ENCODE measurements at places on chromosomes 11 and 22.

DNA sequence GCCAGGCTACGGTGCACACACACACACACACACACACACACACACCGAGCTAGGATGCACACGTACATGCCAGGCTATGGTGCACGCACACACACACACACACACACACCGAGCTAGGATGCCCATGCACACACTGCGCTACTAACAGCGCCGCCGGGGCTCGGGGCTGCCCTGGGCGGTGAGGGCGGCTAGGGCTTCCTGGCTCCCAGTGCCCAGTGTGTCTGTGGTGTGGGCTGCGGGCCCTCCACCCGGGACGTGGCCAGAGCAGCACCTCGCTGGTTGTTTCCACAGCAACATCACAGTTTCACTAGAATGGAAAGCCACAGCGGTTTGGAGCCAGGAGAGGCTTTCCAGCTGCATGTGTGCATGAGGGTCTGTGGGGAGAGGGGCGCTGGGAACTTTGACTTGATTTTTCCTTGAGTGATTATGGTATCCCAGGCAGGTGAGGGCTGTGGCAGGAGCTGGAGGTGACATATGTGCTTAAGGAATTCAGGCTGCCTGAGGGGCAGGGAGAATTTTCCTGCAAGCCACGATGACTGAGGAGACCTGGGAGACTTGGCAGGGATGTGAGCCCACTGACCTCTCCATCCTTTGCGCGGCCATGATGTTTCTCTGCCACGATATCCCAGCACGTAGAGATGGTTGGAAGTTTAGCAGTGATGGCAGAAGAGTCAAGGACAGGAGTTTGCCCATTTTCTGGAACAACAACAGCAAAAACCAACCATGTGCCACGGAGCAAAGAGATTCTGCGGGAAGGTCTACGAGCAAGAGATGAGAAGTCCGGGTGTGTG, 195.9 kb downstream of the SNX19 start:
- no peak for DNase-seq

- DNase-seq: no peak
Measured at GRCh38 chr11:69343401-69344321, 49.7 kb downstream of the MYEOV start.

GRCh38 chr11:103624708-103625623, 411.5 kb upstream of the DDI1 start:
- no peak for DNase-seq

DNA sequence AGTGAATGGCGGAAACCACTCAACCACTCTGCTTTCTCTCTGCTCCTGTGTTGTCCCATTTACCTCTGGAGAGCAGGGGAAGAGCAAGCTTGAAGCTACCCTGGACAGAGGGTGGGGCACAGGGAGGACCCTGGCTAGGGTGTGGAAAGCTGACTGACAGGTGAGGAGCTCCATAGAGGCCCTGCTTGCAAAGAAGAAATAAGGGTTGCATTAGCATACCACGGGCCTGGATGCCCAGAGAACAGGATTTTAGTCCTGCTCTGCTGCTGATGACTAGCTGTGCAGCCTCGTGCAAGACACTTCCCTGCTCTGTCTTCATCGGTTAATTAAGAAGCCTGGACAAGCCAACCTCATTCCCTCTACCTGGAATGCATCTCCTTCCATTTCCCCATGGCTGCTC, 135.0 kb downstream of the BUD13 start:
- DNase-seq: no peak

DNA sequence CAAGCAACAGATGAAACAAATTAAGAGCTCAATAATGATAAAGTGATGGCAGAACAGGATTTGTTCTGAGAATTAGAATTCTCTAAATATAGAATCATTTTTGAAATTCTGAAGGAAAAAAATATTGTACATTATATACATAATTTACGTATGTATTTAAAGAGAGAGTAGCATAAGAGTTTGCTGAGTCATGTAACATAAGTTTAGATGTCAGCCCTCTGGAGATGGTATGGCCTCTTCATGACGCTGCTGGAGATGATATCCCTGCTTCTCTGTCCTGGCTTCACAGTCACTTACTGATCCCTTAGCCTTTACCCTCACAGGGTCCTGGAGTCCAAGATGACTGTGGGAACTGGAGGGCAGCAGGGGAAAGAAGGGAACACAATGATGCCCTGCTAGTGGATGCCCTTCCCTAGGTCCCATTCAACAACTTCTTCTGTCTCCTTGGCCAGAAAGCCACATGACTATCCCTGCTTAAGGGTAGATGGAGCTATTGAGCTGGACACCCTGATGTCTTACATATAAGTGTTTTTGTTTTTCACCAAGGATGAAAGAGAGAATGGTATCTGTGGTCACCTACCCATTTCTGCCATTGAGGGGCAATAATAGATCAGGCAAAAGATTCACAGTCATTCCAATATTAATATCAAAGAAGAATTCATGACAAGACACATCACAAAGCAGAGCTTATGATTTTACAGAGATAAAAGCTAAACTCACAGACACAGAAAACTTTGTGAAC, 753.1 kb downstream of the TBC1D22A start:
- no peak for DNase-seq

DNA sequence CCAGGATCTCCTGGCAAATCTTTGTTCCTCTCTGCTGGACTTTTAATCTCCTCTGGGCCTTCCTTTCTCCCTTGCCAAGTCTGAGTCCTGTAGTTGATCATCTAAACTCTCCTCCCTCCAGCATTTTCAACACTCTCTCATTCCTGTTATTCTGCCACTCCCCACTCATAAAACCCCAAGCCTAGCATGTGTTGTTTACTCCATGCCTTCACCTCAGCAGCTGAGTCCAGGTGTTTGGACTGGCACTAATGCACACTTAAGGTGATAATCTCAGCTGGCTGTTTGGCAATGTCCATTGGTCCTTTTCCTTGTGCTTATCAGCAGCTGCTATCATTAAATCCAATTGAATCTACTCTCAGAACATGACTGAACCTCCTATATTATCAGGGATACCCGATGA, 876.8 kb upstream of the TENM4 start:
- no peak for DNase-seq

GRCh38 chr11:76824980-76825725, 35.6 kb upstream of the ACER3 start:
- no peak for DNase-seq

DNA sequence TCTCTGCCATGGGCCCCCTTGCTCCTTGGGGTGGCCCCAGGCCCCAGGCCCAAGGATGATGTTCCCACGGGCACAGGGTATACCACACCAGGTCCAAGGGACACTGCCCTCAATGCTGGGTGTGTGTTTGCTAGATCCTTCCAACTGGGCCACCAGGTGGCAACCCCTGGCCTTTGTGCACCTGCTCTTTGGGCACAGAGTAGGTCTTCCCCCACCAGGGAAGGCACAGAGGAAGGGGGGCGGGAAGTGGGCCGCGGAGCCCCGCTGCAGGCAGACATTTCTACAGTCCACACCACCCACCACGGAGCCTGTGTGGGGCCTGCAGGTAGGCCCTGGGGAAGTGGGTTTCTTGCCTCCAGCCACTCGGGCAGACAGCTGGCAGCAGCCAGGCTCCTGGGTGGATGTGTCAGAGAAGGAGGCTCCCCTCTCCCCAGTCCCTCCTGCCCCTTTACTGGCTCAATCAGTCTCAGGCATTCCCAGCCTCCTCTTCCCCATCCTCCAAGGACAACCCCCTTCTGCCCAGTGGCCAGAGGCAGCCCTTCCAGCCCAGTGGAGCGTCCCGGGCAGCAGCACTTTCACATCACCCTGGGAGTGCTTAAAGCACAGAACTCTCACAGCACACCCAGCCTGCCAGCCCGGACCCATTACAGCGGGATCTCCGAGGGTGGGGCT, 21.6 kb downstream of the MAFF start:
- no peak for DNase-seq

DNA sequence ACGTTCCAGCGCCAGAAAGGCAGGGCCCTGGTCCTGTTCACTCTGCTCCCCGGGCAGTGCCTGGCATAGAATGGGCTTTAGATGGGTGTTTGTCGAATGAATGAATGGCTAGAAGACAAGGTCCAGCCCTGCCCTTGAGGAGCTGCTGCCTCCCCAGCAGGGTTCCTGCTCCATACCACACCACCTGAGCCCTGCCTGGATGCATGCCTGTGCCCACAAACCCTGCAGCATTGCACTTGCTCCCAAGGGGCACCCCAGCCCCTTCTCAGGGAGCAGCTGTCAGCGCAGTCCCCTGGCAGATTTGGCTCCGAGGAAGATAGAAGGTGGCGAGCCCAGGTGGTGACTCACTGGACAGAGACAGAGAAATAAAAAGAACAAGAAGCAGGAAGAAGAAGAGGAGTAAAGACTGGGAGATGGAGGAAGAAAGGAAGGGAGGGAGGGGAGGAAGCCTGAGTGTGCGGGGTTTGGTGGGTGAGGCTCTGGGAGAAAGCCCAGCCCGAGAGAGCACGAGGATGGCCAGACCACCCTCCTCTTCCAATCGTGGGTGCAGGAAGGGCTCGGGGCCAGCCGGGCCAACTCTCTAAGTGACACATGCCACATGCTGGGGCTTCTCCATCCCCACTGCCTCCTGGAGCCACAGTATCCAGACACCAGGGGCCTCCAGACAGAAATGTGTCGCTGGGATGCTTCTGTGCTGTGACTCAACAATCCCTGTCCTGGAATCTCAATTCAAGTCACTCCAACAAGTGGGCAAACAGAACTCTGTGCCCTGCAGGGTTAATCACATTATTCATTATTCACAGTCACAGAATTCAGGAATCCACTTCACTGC, 1474.3 kb downstream of the BRD1 start:
- DNase-seq: no peak

DNA sequence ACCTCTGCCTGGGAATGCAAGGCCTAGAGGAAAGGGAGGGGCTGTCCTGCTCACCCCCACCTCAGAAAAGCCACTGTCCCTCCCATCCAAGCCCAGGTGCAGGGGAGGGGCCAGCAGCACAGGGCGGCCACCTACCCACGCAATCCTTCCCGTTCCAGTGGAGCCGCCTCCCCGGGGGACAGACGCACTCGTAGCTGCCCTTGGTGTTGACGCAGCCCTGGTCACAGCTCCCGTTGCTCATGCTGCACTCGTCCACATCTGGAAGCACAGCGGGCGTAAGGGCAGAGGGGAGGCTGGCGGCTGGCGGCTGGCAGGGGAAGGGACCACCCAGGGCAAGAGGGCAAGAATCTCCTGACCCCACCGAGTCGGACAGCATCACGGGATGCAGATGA, 40.3 kb upstream of the TTLL12 start:
- no peak for DNase-seq

- no peak for DNase-seq
Measured at GRCh38 chr22:46381142-46381541, 45.6 kb downstream of the TRMU start.

GRCh38 chr11:45818961-45819605, 14.1 kb downstream of the SLC35C1 start:
- DNase-seq: no peak

DNA sequence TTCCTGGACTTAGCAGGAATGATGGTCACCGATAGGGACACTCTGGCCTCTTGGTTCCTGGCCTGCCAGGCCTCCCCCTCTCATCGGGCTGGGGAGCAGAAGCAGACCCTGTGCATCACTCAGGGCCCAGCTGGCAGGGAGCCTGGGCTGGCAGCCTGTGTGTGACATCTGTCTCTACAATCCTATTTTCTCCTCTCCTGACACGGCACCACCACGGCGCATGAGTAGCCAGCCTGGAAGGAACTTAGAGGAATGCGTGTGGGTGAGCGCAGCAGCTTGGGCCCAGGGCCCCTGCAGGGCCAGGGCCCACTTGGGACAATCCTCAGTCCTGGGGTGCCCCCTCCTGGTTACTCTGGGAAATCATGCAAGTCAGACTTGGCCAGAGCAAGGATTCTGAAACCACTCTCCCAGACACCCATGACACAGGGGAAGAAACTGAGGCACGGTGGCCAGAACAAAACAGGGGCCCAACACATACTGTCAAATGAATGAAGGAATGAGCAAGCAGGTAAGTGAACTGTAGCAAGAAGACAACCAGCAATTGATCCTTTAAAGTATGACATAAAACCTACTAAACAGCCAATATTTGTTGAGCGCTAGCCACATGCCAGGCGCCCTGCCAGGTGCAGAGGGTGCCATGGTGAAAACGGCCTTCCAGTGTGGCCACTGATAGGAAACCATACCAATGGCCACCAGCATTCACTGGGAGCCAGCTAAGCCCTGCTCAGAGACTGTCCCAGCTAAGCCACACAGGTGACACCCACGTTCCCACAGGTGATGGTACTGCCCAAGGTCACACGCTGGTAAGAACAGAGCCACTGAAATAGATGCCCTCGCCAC, 13.3 kb downstream of the RSPH14 start:
- peak; percentile 63 for DNase-seq

- no peak for DNase-seq
Measured at GRCh38 chr11:112467721-112468120, 207.1 kb upstream of the PLET1 start.

DNA sequence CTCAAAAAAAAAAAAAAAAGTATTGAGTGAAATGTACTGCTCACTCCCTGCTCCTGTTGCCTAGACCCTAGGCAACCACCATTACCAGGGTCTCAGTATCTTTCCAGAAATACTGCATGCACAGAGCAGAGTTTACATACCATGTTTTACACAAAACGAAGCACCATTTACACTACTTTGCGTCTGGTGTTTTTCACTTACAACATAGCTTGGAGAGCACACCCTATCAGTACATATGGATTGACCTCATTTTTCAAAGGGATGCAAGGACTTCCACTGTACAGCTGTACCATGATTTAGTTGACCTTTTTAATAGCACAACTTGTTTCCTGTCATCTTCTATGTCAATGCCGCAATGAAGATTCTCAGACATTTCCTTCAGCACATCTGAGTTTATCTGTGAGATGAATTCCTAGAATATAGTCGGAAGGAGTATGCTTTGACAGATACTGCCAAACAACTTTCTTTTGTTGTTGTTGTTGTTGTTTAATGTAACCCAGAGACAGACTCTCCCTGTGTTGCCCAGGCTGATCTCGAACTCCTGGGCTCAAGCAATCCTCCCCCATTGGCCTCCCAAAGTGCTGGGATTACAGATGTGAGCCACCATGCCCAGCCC, 6.1 kb downstream of the MYH9 start:
- no peak for DNase-seq

- DNase-seq: no peak
Measured at GRCh38 chr22:36936362-36937116, 23.1 kb downstream of the CSF2RB start.

GRCh38 chr11:8268530-8269400, 5.1 kb upstream of the LMO1 start:
- peak; percentile 28 for DNase-seq

GRCh38 chr11:68213135-68213515, at the start of gene KMT5B:
Gene KMT5B (minus strand): TSS chr11:68213296. CDS start chr11:68190076, 23,220 bp downstream.
- DNase-seq: peak; percentile 81

DNA sequence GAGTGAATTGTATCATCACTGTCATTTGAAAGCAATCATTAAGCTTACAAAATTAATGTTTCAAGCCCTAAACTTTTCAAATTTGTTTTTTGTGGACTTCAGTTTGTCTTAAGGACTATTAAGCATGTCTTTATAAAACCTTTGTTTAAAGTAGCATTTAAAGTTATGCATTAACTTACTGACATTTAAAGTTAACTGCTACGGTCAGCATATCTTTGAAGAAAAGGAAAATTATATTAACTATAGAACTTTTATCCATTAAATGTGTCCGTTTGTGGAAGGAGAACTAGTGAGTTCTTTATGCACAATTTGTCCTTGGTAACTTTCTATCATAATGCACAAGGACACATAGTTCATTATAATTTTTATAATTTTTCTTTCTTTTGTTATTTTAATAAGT, 103.4 kb downstream of the FANCF start:
- no peak for DNase-seq

- no peak for DNase-seq
Measured at GRCh38 chr22:40679964-40680818, 907 bp downstream of the MCHR1 start.

- no peak for DNase-seq
Measured at GRCh38 chr11:118996926-118997626, 862 bp upstream of the CENATAC start.

- DNase-seq: no peak
Measured at GRCh38 chr22:50530580-50530876, 716 bp upstream of the TYMP start.

GRCh38 chr22:37024339-37025157, 5.0 kb downstream of the MPST start:
- DNase-seq: no peak
